ENCODE measurements at places on chromosomes 12 and 14. TPM values are rescaled to one million over a fixed set of nuclear protein-coding genes. Genes with fewer than 3 reads are reported as not detected.

The ANAPC5 gene
- 71.0 TPM for total RNA-seq

The DDX23 gene
- 62.9 TPM for total RNA-seq

DNA sequence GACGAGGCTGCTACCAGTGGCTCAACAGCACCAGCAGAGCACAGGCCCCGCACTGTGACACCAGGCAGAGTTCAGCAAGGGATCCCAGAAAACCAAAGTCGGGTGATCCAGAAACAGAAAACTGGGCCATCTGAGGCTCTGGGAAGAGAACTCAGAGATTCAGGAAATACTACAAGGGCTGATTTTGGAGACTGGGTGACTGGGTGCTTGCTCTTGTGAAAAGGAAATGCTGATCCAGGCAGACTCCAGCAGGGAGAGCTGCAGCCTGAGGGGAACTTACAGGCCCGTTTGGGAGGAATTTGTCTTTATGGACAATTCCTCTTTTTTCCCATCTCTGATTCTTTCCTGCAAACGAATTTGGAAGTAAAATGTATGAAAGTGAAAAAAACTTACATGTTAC, 28.2 kb downstream of the FOXN3 start:
- DNase-seq, result no peak

DNA sequence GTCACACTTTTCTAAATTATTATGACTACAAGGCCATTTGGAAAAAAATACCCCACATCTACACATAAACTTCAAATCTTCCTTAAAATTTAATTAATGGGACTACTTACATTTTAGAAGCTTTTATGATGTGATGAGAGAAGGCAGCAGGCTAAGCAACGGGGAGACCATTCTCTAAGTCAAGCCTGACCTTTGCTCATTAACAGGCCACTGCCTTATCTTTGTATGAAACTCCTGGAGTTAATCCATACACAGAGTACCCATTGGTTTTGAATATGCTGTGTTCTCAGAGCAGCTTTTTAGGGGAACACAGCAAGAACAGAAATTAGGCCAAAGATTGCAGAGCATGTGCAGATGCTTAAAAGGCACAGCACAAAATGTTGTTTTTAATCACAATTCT, 35.5 kb upstream of the LRIG3 start:
- no peak for DNase-seq

DNA sequence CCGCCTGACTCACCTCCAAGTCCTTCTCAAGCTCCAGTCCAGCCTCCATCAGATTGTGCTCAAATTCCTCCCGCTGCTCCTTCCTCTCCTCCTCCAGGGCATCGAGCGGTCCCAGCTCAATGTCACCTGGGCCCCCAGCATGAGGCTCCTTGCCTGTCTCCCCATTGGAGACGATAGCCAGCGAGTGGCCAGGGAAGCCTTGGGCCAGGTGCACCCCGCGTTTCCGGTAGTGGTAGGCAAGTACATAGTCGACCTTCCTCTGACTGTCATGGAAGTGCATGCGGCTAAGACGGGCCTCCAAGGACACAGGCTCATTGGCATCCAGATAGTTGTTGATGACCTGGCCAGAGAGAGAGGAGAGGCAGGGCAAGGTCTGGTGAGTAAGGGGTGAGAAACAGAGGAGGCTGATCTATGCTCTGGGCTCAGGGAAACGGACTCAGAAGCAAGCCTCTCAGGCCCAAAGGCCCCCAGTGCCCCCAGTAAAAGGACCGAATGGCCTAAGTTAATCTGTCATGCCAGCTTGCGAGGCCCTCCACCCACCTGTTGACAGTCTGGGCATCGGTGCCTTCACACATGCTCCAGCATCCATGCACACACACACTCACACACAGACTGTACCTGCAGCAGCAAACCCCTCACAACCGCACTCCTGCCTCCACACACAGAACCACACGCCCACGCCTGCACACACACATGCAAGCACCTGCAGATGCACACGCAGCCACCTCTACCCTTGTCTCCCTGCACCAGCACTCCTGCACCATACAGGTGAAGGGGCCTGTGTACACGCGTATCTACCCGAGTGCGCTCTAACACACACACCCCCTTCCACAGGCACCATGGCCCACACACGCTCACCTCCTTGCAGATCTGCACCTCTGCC, 23.8 kb downstream of the ANO2 start:
- no peak for DNase-seq

DNA sequence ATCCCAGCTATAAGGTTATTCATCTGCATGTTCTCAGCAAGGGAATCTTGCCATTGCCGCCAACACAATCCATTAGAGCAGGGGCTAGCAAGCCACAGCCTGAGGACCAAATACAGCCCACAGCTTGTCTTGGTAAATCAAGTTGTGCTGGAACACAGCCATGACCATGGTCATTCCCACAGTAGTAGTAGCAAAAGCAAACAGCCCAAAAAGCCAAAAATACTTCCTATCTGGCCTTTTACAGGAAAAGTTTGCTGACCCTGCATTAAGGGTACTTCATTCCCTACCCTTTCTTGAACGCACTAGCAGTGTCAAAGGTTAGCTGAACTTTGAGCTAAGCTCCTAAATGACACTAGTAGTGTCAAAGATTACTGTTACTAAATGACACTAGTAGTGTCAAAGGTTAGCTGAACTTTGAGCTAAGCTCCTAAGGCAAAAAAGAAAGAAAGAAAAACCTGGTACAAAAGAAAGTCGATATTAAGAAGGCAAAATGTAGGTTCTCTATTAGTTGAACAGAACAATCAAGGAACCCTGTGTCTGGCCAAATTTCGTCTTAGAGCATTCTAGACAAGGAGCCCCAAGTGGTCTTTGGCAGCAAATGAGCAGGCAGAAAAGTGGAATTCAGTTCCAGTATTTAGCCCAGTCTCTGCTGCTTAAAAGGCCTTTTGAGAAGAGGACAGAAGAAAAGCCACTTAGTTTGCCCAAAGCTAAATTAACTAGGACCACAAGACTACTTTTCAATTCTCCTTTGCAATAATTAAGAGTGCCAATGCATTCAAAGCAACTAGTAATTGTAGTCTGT, 67.7 kb downstream of the NT5DC3 start:
- no peak for DNase-seq

GRCh38 chr12:50822082-50822481, 20.6 kb upstream of the TMPRSS12 start:
- DNase-seq, result no peak

DNA sequence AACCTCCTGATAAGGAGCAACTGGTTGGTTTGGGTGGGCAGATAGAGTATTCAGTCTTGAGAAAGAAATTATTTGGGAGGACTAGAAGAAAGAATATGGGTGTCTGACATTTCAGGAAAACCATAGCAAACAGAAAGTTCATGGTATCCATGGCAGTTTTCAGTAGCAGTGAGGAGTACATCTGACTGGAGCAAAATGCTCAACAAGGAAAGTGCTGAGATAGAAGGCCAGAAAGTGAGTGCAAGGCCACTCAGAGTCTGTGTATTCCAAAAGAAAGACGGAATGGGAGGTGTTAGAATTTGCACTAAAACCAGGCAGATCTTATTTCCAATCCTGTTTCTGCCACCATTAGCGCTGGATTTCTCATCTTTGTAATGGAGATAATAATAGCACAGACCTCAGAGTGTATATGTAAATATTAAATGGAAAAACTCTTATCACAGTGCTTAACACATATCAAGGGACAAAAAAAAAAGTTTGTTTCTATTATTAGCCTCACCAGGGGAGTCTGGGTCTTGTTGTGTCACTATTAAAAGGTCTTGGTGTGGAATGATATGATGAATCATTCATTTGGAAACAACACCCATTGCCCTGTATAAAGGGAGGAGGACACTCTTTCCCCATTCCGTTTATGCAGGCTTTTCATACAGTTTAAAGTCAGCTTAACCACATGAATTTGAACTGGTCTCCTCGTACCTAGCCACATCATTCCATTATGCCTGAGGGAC, 349.8 kb downstream of the IPO8 start:
- no peak for DNase-seq
